ENCODE measurements at places on chromosomes 12 and 14.

DNA sequence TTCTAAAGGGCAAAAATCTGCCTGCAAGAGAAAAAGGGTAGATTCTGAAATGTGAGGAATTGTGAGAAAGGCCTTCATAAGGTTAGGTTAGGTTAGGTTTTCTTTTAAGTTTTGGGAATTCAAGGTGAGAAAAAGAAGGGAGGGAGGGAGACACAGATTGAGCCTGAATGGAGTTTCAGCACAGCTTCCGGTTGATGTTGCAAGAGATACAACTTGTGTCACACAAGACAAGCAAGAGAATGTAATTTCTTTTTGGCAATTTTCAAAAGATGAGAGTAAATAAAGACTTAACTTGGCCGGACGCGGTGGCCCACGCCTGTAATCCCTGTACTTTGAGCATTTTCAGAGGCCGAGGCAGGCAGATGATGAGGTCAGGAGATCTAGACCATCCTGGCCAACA is 63.8 kb downstream of the CPSF2 start:
- DNase-seq, result no peak

- no peak for DNase-seq
Measured at GRCh38 chr12:17028348-17028747, 422.4 kb upstream of the LMO3 start.

- DNase-seq, result no peak
Measured at GRCh38 chr12:48773686-48774085, 15.2 kb downstream of the ADCY6 start.

DNA sequence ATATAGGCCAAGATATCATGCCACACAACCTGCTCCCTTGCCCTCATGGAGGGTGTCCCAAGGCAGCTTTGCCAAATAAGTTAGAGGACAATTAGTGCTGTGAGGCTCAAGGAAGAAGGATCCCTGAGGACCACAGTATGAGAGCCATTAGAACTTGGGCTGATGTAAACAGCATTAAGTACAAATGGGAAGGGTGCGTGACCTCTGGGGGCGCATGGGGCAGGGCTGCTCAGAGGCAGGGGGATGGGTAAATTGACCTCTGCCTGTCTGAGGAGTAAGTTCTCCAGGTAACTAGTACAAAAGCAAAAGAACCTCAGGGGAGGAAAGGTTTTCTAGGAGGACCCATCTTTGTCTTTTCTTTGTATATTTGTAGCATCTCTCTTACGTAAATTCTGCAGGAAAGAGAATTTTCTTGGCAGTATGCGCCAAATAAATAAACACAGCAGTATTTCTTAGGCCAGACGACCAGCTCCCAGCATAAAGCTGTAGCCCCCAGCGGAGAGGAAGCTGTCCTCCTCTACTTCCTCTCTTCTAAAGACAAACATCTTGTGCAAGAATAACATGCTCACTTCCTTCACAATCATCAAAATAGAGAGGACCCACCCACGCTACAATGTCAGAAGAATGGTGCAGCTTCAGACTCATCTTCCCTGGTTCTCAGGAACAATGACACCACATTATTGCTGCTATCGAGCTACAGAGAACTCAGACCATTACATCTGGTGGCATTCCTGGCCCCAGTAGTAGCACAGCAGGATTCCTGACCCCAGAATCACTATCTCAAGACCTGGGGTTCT is 16.4 kb upstream of the VWF start:
- DNase-seq, result no peak

- DNase-seq, result no peak
Measured at GRCh38 chr12:85489194-85489593, 209.2 kb downstream of the ALX1 start.

DNA sequence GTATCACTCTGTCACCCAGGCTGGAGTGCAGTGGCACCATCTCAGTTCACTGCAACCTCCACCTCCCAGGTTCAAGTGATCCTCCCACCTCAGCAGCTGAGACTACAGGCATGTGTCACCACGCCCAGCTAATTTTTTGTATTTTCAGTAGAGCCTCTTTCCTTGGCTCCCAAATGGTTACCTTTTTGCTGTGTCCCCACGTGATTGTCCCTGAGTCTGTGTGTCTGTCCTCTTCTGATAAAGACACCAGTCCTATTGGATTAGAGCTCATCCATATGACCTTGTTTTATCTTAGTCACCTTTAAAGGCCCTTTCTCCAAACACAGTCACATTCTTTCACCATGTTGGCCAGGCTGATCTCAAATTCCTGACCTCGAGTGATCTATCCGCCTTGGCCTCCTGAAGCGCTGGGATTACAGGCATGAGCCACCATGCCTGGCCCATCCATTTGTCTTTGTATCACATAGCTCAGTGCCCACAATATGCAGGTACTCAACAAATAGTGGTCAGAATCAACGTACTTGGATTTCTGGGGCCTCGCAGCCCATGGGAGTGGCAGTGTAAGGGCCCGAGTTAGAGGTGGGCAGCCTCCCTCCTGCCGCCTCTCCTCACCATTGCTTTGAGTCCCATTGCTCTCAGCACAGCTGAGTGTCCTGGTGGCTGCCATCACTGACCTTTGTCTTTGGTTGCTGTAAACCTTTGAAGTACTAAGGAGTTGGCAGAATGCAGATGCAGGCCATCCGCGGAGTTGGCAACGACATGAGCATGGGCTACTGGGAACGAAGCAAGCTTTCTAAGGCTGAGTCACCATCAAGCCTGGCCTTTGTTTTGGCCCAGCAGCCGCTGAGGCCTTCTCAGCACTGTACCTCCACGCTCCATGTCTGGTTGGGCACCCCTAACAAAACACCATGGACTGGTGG is 9.3 kb downstream of the TPCN1 start:
- DNase-seq, result no peak

DNA sequence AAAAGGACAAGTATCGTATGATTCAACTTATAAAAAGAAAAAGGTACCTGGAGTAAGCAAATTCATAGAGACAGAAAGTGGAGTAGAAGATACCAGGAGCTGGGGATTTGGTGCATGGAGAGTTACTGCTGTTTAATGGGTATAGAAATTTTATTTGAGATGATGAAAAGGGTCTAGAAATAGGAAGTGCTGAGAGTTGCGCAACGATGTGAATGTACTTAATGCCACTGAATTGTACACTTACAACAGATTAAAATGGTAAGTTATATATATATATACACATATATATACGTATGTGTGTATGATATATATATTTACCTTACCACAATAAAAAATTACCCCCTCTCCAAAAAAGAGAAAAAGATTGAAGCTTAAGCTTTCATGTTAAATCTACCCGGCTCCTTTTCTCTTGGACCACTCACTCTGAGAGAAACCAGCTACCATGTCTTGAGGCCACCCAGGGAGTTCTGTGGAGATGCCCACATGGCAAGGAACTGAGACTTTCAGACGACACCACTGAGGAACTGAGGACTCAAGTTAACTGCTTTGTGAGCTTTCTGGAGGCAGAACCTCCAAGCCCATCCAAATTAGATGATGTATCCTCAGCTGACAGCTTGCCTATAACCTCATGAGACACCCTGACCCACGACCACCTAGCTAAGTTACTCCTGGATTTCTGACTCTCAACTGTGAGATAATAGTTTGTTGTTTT is 130.0 kb upstream of the BTG1 start:
- no peak for DNase-seq

DNA sequence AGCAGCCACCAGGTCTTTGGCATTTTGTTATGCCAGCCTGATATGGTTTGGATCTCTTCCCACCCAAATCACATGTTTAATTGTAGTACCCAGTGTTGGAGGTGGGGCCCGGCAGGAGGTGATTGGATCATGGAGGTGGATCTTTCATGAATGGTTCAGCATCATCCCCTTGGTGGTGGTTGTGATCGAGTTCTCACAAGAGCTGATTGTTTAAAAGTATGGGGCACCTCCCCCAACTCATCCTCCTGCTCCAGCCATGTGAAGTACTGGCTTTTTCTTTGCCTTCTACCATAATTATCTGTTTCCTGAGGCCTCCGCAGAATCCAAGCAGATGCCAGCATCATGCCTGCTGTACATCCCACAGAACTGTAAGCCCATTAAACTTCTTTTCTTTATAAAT is 12.8 kb upstream of the PRKD1 start:
- DNase-seq, result no peak

GRCh38 chr14:48614003-48614402 is 938.6 kb upstream of the MDGA2 start:
- DNase-seq, result no peak

DNA sequence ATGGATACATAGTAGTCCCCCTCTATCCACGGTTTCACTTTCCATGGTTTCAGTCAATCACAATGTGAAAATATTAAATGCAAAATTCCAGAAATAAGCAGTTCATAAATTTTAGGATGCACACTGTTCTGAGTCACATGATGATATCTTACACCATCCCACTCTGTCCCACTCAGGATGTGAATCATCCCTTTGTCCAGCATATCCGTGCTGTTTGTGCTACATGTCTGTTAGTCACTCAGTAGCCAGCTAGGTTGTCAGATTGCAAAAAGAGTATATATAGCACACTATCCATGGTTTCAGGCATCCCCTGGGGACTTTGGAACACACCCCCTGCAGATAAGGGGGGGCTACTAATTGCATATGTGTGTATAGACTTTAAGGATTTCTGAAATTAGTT is 8.1 kb upstream of the NAA30 start:
- DNase-seq, result no peak

GRCh38 chr14:35220920-35221319 is 71.3 kb upstream of the PSMA6 start:
- DNase-seq, result no peak

DNA sequence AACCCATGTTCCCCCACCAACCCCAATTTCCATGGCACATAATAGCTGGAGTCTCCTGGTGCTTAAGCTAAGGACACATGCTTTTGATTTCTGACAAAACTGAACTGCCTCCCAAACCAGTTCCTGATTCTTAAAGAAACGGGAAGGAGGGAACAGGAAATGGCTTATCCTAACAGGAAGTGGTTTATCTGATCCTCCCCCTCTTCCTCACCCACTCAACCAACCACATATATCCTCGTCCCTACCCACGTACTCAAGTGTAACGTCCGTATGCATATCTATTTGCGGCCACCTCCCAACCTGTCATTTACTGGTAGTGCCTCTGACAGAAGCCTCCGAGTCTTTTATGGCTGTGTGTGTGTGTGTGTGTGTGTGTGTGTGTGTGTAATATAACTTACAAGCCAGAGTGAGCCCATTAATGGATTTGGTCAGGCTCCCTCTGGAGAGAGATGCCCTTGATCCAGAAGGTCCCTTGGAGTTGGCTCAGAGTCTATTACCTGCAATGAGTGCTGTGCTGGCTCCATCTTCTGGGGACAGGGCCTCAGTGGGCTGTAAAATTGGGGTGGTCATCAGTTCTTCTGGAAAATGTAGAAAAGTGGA is 7.7 kb downstream of the DAZAP2 start:
- no peak for DNase-seq

GRCh38 chr12:67578976-67579661 is 69.4 kb upstream of the DYRK2 start:
- DNase-seq, result no peak

DNA sequence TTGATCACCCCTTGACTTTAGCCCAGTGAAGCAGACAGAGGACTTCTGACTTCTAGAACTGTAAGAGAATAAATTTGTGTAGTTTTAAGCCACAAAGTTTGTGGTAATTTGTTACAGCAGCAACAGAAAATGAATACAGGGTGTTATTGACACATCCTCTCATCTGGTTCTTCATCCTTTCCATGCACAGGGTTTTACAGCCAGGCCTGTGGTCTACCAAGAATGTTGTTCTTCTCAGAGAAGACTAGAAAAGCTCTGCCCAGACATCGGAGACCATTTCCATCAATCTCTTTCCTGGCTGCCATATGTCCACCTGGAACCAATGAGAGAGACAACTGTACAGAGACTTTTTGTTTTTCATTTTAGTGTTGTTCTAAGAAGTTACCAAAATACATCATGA is 308.2 kb upstream of the AMIGO2 start:
- no peak for DNase-seq

DNA sequence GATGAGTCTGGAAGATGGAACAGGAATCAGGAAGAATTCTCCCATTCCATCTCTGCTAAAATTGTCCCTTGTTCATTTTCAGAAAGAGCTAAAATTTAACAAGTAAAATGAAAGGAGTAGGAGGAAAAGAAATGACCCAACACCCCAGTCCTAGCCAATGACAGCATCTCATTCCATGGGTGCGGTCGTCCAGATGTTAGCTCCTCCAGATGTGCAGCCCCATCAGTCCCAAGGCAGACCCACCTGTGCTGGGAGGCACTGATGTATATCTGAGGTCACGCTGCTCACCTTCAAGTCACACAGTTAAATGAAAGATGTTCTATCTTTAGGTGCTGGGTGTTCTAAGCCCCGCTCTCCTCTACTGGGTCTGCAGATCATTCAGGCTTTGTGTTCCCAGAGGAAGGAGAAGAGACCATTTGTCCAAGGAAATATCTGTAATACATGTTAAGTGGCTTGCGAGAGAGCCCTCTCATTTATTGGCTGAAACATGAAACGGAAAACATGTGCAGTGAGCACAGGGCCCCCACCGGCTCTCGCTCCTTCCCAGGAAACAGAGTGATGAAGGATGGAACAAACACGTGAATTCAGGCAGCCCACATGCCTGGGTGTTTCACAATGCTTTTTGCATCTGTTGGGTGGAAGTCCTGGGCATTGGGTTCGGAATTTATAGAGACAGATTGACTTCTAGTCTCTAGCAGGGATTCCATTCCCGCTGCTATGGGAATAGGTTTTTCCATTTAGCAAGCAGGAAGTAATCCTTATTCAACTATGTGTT is 294.6 kb downstream of the NUAK1 start:
- no peak for DNase-seq

DNA sequence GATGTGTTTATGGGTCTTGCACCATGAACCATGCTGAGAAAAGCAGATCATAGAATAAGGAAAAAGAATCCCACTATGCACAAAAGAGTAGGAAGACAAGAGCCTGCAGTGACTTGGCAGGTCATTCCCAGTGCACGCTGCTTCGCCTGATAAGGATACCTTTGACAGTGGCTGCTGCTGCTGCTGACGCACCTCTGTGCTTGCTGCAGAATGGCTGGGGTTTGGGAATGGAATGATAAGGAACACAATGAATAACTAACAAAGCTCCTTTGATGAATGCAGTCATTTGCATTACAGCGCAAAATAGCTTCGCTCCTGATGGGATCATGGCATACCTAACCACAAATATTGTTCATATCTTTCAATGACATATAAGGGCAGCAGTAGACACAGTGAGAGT is 278.7 kb downstream of the PDZRN4 start:
- no peak for DNase-seq

DNA sequence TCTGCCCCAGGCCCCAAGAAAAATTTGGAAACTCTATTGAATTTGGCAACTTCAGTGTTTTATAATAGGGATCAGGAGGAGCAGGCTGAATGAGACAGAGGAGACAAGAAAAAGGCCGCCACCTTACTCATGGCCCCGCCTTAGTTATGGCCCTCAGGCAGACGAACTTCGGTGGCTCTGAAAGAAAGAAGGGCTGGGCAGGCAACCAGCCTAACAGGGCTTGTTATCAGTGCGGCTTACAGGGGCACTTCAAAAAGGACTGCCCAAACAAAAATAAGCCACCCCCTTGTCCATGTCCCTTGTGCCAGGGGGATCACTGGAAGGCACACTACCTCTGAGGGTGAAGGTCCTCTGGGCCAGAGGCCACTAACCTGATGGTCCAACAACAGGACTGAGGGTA is 146.3 kb upstream of the ATF7IP start:
- no peak for DNase-seq
